ENCODE measurements at places on chromosomes 6 and 20.

DNA sequence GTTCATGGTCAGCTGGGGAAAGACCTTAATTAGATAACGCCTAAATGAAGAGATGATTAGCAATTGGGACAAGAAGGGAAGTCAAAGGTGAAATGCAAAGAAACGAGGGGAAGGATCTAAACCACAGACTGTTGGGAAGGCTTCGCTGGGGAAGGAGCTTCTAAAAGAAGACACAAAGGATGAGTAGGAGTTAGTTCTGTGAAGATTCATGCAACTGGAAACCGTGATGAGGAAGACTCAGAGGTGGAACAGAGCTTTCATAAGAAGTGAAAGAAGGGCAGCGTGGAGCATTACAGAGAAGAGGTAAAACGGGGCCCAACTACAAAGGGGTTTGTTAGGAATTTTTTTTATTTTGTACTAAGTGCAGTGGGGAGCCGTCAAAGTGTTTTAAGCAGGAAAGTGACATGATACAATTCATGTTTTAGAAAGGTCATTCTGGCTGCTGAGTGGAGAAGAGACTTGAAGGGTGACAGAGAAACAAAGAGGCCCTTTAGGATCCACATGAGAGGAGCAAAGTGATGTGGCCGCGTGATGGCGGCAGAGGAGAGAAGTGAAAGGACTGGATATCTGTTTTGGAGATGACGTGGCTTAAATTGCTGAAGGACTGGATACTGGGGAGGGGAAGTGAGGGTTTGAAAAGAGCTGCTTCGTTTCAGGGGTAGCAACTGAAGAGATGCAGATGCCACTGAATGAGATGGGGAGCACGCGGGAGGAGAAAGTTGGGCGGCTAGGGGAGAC, 33.6 kb downstream of the TTI1 start:
- no peak for DNase-seq

DNA sequence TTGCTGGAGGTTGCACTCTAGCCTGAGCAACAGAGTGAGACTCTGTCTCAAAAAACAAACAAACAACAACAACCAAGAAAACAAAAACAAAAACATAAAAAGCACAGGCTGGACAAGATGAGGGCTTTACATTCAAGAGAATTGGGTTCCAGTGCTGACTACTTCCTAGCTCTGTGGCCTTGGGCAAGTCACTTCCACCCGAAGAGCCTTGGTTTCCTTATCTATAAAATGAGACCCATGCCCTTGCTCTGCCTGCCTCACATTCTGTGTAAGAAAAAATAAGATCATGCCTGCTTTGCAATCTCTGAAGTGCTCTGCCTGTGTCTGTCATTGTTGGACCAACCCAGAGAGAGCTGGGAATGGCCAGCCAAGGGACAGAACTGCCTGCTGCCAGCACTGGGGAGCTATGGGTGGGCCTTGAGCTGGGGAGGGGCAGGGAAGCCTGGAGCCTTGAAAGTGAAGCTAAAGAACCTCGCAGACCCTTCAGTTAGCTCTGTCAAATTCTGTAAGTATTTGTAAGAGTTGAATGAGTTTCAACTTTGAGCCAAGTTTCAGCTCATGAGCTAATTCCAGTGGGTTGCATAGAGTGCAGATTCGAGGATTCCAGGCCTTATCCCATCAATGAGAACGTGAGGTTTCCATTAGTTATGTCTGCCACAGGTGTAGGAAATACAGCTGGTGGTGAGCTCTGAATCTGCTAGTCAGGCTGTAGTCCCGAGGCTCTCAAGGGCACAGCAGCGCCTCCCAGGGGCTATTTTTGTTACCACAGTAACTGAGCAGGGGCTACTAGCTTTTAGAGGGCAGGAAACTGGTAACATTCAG, 93.2 kb downstream of the DLGAP4 start:
- DNase-seq, result peak; percentile 26

GRCh38 chr20:9342651-9343050, 171.7 kb upstream of the LAMP5 start:
- DNase-seq, result no peak

GRCh38 chr20:20713244-20713765, 861 bp upstream of the RALGAPA2 start:
- DNase-seq, result peak; percentile 4

Data from activated naive CD4-positive, alpha-beta T cell treated with Interleukin-2 at 50 U/mL for 16 hours (primary cell).